Esophagus squamous epithelium (tissue), 5 donors: ENCODE measurements at places on chromosomes 4 and X.

DNA sequence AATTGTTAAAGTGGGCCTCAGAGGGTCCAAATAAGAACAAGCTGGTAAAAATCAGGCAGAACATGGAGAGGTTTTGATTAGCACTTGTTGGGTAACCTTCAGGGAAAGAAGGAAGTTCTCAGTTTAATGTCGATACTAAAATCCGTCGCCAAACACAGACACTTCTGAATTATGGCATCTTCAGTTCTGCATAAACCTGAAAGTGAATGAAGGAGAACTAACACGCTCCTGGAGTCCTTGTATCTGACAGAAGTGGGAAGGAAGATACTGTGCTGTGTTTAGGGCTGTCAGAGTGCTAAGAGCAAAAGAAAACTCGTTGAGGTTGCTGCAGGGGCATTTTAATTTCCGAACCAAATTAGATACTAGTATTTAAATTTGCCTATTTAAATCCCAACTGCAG lies 106.2 kb downstream of the TMA16 start:
- no peak overlapping the region for H3K4me3 ChIP-seq
- H3K4me1 ChIP-seq = no peaks in the 10 kb centered on the region
- H3K27me3 ChIP-seq = no peaks in the 10 kb centered on the region
- no peak overlapping the region for H3K27ac ChIP-seq
- DNase-seq = no peak

- H3K36me3 ChIP-seq = no peaks in the 10 kb centered on the region
- H3K27me3 ChIP-seq = no peaks in the 10 kb centered on the region
- no peak for DNase-seq
Measured at GRCh38 chr4:77776182-77777134, 42.7 kb downstream of the CNOT6L start.

DNA sequence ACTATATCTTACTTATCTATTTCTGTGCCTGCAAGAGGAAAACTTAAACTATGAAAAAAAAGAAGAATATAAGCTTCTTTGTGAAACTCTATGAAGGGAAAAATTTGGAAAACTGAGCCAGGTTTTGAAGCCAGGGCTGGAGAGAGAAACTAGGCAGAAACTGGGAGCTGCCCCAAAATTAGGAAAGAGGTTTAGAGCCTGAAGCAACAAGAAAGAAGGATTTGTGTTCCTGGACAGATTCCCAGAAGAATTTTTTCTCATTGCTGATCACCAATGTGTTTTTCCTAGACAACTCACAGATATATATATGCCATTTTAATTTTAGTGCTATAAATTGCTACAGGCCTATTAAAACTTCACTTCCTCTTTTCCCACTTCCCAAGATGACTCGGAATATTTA lies 245.0 kb upstream of the GEMIN8 start:
- no peak overlapping the region for H3K27ac ChIP-seq
- DNase-seq = no peak
- no peak overlapping the region for H3K4me3 ChIP-seq
- no peaks in the 10 kb centered on the region for H3K27me3 ChIP-seq
- H3K4me1 ChIP-seq = no peaks in the 10 kb centered on the region

DNA sequence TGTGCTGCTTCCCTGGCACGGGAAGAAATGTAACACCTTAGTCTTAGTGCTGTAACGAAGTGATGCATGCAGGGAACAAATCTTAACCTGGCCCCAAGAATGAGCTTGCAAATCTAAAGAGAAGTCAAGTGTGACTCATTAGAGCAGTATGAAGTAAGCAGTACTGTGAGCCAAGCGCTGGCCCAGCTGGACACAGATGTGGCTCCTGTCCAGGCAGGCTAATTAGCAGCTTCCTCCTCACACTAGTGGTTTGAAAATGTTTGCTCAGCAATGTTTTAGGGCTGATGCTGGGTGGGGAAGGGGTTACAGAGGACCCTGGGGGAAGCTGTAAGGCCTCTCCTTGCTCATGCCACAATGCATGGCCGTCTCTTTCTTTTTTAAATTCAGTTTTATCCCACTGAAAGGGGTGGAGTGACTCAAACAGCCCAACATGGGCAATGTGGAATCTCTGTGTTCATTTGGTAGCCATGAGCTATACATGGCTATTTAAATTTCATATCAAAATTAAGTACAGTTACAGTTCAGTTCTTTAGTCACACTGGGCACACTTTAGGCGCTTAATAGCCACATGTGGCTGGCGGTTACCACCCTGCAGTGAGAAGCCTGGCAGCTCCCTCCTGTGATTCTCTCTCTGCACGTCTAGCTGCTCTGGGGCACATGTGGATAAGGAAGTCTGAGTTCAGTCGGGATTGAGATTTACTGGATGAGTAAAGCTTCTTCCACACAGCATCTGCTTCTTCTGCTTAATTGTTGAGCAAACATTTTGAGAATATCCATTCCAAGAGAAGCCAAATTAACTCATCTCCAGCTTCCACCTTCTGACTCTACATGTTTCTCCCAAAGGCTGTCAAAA lies 48.8 kb downstream of the MAP7D2 start:
- no peaks in the 10 kb centered on the region for H3K27me3 ChIP-seq
- H3K27ac ChIP-seq = no peak overlapping the region
- no peak overlapping the region for H3K4me3 ChIP-seq
- H3K4me1 ChIP-seq = peaks cover 10% of the 10 kb centered on the region
- DNase-seq = peak; percentile 0

DNA sequence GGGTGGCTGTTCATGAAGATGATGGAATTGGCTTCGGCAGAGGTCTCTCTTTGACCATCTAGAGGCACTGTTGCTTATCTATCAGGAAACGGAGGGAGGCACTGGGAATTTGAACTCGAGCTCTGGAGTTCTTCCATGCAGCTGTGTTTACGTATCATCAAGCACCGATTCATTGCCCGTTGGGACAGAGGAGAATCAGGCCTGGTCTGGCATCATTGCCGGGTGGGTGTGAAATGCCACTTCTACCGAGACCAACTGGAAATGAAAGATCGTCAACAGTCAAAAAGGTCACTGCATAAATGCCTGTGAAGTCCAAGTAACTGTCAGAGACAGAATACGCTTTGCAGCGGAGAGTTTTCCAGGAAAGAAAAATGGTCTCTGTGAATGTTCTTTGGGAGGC lies 166.9 kb downstream of the ASMT start:
- no peaks in the 10 kb centered on the region for H3K27me3 ChIP-seq
- no peak overlapping the region for H3K4me3 ChIP-seq
- DNase-seq = no peak
- no peaks in the 10 kb centered on the region for H3K36me3 ChIP-seq
- no peaks in the 10 kb centered on the region for H3K4me1 ChIP-seq

- DNase-seq = no peak
- H3K27ac ChIP-seq = no peak overlapping the region
- no peaks in the 10 kb centered on the region for H3K4me1 ChIP-seq
- no peak overlapping the region for H3K4me3 ChIP-seq
- H3K36me3 ChIP-seq = no peaks in the 10 kb centered on the region
Measured at GRCh38 chr4:80171251-80171650, 26.1 kb upstream of the PRDM8 start.

GRCh38 chr4:149727663-149728062 lies 88.0 kb downstream of the IQCM start:
- H3K4me3 ChIP-seq = no peak overlapping the region
- H3K4me1 ChIP-seq = no peaks in the 10 kb centered on the region
- H3K27me3 ChIP-seq = no peaks in the 10 kb centered on the region

DNA sequence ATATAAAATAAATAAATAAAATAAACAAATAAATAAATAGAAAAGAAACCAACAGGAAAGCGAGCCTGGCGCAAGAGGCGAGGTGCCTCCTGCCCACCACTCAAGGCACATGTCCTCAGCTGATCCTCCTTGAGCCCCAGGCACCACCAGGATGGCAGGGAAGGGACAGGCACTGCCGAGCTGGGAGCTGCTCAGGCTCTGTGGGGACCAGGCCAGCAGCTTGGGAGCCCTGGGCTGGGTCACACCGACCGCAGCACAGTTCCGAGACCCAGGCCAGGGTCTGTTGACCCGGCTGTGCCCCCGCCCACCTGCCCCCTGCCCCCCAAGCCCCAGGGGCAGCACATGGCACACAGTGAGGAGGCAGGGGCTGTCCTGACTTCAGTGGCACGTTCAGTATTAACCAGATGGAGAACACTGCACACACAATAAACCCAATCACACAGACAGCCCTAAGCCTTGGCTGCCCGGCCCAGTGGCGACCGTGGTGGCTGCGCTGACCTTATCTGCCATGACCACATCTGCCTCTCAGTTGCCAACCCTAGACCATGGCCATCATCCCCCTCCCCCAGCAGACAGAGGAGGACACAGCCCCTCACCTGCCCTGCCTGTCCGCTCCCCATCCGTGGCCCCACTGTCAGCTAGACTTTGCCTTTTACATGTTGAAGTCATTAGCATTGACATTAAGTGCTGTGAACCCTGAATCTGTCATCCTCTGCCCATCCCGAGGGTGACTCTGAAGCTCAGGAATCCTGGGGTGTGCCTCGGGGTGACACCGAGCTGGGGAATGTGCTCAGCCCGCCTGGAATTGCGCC lies 2.9 kb upstream of the TREX2 start:
- no peak for DNase-seq
- no peak overlapping the region for H3K4me3 ChIP-seq
- H3K4me1 ChIP-seq = no peaks in the 10 kb centered on the region
- H3K27me3 ChIP-seq = no peaks in the 10 kb centered on the region

GRCh38 chrX:26915064-26915463 lies 548.1 kb downstream of the PPP4R3C start:
- H3K27ac ChIP-seq = no peak overlapping the region
- no peak overlapping the region for H3K4me3 ChIP-seq
- no peak for DNase-seq
- H3K4me1 ChIP-seq = no peaks in the 10 kb centered on the region
- no peaks in the 10 kb centered on the region for H3K36me3 ChIP-seq
- no peaks in the 10 kb centered on the region for H3K27me3 ChIP-seq

- no peak for DNase-seq
- H3K27me3 ChIP-seq = no peaks in the 10 kb centered on the region
- H3K36me3 ChIP-seq = no peaks in the 10 kb centered on the region
- no peaks in the 10 kb centered on the region for H3K4me1 ChIP-seq
- no peak overlapping the region for H3K4me3 ChIP-seq
Measured at GRCh38 chr4:16438986-16439385, 212.7 kb upstream of the TAPT1 start.

- no peak overlapping the region for H3K27ac ChIP-seq
- H3K4me1 ChIP-seq = no peaks in the 10 kb centered on the region
- H3K4me3 ChIP-seq = no peak overlapping the region
Measured at GRCh38 chr4:141999446-142000143, 363.2 kb downstream of the IL15 start.

DNA sequence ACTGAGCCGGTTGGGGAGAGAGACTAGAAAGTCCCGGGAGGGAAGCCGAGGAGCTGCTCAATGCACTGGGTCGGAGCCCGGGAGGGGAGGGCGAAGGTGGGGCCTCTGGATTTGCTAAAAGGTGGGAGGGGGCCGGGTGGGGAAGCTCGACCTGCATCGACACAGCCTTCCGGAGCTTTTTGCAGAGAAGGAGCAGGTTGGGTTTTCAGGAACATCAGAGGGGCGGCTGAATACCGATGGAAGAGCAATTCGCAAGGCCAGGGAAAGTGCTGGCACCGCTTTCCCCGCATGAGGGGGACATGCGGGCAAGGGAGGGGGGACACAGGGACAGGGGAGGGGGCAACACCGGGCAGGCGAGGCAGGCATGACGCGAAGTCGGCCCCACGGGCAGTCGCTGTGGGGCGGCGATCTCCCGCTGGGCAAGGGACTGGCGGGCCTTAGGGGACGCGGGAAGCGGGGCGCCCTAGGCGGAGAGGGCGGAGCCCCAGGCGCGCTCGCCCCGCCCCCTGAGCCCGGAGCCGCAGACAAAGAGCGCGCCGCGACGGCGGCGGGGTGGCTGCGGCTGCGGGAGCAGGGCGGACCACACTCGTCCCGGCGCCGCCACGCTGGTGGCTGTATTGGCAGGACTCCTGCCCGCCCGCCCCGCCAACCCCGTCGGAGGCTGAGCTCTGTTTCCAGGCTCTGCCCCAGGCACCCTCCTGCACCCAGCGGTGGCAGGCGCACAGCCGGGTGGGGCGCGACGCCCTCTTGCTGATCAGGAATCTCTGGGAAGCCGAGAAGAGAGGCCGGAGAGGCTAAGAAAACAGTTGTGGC lies 11.6 kb downstream of the PDZD4 start:
- H3K4me3 ChIP-seq = peak overlapping the region; percentile 36
- no peak for DNase-seq
- no peak overlapping the region for H3K27ac ChIP-seq
- peaks cover 14% of the 10 kb centered on the region for H3K4me1 ChIP-seq

- no peaks in the 10 kb centered on the region for H3K36me3 ChIP-seq
- DNase-seq = no peak
- H3K27ac ChIP-seq = no peak overlapping the region
- H3K4me3 ChIP-seq = no peak overlapping the region
Measured at GRCh38 chr4:153494562-153494961, 28.4 kb downstream of the TMEM131L start.

DNA sequence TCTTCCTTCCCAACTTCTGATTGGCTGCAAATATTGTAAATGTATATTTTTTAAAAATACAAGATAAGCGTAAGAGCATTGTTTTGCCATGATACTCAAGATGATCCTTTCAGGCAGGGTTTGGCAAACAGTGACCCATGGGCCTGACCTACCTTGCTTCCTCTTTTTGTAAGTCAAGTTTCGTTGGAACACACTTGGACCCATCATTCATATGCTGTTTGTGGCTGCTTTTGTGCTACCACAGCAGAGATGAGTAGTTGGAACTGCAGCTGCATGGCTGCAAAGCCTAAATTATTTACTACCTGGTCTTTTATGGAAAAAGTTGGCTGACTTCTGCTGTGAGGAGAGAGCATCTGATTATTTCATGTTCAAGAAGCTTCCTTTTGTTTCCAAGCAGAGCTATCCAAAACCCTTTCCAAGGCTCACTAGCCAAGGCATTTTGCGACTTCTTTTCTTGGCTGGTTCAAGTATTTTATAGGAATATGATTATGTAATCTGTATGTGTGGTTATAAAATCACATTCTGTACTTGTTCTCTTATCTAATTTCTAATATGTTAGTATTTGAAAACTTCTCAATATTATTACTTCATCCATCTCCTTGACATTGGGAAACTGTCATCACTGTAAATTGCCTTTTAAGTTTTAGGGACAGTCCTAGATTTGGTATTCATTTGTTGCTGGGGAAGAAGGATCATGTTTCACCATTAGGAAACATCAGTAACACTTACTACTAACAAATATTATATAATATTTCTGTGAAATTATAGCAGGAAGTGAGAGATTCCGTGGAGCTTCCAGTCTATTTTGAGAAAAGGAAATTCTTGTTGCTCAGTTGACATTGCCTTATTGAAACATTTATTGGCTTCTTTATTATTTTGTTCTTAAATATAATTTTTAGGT lies 109.2 kb downstream of the ARHGAP10 start:
- H3K4me3 ChIP-seq = no peak overlapping the region
- peaks cover 11% of the 10 kb centered on the region for H3K4me1 ChIP-seq
- H3K27ac ChIP-seq = peak overlapping the region; percentile 57
- H3K36me3 ChIP-seq = no peaks in the 10 kb centered on the region
- DNase-seq = no peak
- no peaks in the 10 kb centered on the region for H3K27me3 ChIP-seq

GRCh38 chrX:69991685-69992084 lies 58.1 kb downstream of the AWAT2 start:
- DNase-seq = no peak
- H3K36me3 ChIP-seq = no peaks in the 10 kb centered on the region
- H3K27me3 ChIP-seq = no peaks in the 10 kb centered on the region
- no peak overlapping the region for H3K27ac ChIP-seq
- H3K4me1 ChIP-seq = no peaks in the 10 kb centered on the region
- no peak overlapping the region for H3K4me3 ChIP-seq
